GM12892 (cell line): ENCODE measurements at places on chromosomes 5 and 9.

DNA sequence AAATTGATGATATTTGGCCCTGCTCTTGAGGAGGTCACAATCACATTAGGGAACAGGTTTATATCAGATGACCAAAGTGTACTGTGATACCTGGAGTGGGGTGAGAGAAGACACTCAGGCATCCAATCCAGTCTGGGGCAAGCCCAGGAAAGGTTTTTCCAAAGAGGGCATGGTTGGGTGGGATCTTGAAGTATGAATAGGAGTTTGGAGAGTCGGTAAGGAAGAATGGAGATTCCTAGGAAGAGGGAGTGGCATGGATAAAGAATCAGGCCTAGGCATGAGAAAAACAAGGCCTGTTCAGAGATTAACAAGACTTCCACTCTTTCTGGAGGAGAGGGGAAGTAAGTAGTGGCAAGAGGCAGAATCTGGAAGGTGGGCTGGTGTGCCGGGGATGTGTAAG is 91.1 kb downstream of the MVB12B start:
- DNase-seq: no peak

GRCh38 chr9:19229595-19230354 is 718 bp upstream of the DENND4C start:
- DNase-seq: peak; percentile 53

GRCh38 chr5:113760486-113760885 is 247.0 kb downstream of the YTHDC2 start:
- DNase-seq: no peak

- no peak for DNase-seq
Observed at GRCh38 chr9:118595719-118596305, 773.4 kb downstream of the BRINP1 start.
